Activated naive CD8-positive, alpha-beta T cell treated with anti-CD3 and anti-CD28 coated beads, Interleukin-2, amount 50 U/mL, for 16 hours (primary cell): ENCODE measurements at places on chromosomes 13 and 19.

- no peak for DNase-seq
Observed at GRCh38 chr19:11019824-11020223, 59.0 kb downstream of the SMARCA4 start.

DNA sequence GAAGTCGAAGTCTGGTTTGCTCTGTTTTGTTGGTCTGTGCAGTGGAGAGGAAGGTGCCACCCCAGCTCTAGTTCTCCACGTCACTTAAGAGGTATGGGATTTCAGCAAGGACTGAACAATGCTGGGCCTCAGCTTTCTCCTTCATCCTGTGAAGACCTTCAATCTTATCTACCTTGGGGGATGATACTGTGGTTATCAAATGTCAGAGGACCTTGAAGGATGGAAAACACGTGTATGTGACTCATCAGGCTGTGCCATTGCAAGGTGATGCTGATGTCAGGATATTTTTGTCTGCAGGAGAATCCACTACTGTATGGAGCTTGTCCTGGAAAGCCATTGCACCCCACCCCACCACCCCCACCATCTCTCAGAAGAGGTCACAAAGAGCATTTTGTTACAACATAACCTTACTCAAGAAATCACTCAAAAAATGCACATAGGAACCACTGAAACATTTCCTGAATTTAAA lies 81.4 kb upstream of the UQCRFS1 start:
- no peak for DNase-seq

- peak; percentile 64 for DNase-seq
Observed at GRCh38 chr19:53792721-53793433, 31.2 kb downstream of the NLRP12 start.

DNA sequence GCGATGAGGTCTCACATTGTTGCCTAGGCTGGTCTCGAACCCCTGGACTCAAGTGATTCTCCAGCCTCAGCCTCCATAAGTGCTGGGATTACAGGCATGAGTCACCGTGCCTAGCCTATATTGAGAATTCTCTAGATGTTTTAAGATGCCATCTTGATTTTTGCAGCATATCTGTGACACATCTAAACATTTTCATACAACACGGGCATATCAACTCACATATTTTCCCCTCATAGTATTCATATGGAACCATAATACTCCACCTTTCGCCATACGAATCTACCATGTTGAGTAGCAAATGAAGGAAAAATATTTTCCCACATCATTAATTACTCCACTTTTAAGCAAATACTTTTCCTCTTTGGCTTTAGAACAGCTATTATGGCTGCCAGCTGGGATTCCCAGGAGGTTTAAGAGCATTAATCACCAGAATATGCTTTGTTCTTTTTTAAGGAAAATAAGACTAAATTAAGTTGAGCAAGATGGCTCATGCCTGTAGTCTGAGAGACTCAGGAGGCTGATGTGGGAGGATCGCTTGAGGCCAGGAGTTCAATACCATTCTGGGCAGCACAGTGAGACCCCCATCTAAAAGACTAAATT lies 56.9 kb upstream of the GTF2F2 start:
- DNase-seq = no peak

- DNase-seq = no peak
Observed at GRCh38 chr19:50873056-50873455, at the start of gene KLK2. Gene KLK2, plus strand, starts transcription at chr19:50873439. Its CDS starts 35 bp downstream, at chr19:50873474.

DNA sequence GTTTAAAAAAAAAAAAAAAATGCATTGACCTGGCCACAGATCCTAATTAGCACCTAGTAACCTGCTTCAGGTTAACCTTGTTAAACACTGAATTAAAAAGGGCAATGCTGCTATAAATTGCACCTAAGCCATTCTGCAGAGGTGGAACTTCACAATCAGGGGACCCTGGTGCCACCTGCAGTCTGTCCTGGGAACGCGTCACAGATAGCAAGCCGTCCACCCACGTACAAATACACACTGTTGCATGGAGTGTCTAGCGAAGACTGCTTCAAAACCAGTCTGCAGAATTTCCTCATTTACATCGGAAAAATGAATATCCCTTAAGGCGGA lies 169.3 kb downstream of the COL4A1 start:
- no peak for DNase-seq

DNA sequence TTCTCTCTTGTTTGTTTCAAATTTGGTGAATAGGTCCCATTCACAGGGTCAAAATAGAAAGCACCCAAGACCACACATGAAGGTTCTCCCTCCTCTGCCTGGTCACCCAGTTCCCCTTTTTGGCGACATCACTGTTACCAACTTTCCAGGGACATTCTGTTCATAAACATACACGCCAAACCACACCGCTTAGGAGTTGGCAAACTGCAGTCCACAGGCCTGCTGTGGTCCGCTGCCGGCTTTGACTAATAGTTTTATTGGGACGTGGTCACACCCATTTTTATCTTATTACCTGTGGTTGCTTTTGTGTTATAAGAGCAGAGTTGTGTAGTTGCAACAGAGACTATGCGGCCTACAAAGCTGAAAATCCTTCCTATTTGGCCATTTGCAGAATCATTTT lies 24.2 kb downstream of the UHRF1 start:
- no peak for DNase-seq

GRCh38 chr13:40058757-40059236 lies 403.3 kb downstream of the COG6 start:
- DNase-seq = no peak

DNA sequence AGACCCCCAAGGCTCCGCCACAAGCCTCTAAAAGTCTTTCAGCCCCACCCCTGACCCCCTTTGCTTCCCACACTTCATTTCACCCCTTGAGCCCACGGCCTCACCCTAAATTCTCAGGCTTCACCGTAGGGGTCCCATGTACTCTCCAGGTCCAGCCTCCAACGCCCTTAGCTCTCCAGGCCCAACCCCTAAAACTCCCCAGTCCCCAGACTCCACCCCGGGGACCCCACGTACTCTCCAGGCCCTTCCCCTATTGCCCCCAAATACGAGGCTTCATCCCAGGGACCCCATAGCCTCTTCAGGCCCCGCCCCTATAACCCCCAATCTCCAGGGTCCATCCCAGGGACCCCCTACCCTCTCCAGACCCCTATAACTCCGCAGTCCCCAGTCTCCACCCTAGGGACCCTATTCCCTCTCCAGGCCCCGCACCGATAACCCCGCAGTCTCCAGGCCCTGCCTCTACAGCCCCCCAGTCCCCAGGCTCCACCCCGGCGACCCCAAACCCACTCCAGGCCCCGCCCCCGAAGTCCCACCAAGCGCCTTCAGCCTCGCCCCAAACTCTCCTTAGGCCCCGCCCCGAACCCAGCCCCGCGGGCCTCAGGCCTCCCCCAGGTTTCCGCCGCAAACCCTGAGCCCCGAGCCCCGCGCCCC lies 619 bp downstream of the MED16 start:
- no peak for DNase-seq

DNA sequence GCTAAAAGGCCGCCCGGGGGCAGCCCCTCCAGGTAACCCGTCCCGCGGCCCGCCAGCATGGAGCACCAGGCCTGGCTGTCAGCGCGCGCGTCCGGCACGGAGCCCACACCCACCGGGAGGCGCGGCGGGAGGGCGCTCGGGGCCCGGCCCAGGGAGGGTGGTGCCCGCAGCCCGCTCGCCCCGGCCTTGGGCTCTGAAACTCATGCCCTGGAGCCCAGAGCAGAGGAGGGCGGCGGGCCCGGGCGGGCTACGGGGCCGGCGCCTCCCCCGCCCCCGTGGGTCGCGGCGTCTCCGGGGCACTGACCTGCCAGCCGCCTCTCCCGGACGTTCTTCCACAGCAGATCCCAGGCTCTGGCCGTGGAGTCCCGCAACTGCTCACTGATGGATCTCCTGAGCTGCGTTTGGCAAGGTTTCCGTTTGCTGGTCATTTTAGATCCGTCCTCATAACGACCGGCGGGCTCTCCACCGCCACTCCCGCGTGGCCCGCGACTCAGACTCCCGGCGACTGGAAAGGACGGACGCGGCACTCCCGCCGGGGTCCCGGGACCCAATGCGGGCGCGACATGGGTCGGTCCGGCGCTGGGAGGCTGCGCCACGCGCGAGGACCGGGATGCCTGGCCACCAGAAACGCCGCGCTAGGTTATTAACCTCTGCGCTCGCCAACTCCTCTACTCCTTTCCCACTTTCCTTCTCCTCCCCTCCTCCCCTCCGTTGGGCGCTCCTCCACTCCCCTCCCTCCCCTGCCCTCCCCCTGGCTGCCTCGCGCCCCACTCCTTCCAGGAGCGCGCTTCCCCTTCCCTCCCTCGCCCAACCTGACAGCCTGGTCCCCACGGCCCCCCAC lies 64.7 kb upstream of the STARD13 start:
- DNase-seq = no peak

DNA sequence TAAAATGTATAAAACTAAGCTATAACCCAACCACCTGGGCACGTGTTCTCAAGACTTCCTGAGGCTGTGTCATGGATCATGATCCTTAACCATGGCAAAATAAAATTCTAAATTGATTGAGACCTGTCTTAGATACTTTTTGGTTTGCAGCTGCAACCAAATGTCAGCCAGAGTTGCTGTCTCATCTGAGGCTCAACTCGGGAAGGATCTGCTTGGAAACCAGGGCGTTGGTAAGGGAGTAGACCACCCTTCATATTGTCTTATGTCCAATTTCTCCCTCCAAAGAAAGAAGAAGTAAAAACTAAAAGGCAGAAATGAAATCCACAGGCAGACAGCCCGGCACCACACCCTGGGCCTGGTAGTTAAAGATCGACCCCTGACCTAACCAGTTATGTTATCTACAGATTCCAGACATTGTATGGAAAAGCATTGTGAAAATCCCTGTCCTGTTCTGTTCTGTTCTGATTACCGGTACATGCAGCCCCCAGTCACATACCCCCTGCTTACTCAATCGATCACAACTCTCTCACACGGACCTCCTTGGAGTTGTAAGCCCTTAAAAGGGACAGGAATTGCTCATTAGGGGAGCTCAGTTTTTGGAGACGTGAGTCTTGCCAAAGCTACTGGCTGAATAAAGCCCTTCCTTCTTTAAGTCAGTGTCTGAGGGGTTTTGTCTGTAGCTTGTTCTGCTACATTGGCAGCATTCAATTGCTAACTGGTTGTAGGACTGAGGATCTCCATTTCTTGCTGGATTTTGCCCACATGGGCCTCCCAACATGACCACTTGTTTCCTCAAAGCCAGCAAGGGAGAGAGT lies 22.9 kb upstream of the IGSF23 start:
- DNase-seq = no peak

GRCh38 chr19:15123900-15124299 lies 16.7 kb downstream of the SYDE1 start:
- DNase-seq = no peak

DNA sequence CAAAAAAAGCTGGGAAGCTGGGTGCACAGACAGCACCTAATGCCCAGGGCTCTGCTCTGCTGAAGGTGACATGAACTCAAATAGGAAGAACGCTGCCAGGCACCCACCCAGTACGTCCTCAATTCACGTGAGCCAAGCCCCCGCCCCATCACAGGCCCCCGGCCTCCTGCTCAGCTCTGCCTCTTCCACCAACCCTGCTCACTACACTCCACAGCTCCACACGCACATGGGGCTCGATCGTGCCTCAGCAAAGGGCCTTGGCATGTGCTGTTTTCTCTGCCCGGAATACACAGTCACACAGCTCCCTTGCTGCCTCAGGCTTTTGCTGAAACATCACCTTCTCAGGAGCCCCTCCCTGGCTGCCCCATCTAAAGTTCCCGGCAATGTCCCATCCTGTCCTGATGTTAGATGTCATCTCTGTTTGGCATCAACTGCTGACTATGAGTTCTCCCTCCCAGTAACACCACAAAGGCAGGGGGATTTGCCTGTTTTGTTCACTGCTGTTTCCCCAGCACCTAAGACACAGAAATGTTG lies 2.3 kb downstream of the ATP13A1 start:
- DNase-seq = no peak

GRCh38 chr13:99870541-99870940 lies 101.0 kb downstream of the ZIC5 start:
- DNase-seq = no peak

- DNase-seq = no peak
Observed at GRCh38 chr13:77042566-77043177, 15.7 kb upstream of the FBXL3 start.

- DNase-seq = no peak
Observed at GRCh38 chr19:16928916-16929315, 40.1 kb downstream of the F2RL3 start.
